ENCODE measurements at places on chromosomes 7 and 10.

DNA sequence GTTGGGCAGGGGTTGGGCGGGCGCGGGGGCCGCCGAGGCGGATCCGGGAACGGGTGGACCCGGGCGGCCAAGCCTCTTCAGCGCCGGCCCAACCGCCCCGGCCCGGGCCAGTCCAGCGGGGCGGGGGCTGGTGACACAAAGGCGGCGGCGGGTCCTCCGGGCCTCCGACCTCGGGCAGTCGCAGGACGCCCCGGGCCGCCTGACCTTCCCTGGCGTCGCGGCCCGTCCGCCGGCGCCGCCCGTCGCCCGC lies 54.2 kb downstream of the METTL2B start:
- DNase-seq, result no peak
- H3K36me3 ChIP-seq, result peaks cover 13% of the 10 kb centered on the region

GRCh38 chr7:27784399-27785053 lies 44.6 kb downstream of the TAX1BP1 start:
- no peak for DNase-seq
- H3K27ac ChIP-seq, result no peak overlapping the region
- H3K36me3 ChIP-seq, result peaks cover 11% of the 10 kb centered on the region
- peaks cover 14% of the 10 kb centered on the region for H3K4me1 ChIP-seq
- no peaks in the 10 kb centered on the region for H3K27me3 ChIP-seq

DNA sequence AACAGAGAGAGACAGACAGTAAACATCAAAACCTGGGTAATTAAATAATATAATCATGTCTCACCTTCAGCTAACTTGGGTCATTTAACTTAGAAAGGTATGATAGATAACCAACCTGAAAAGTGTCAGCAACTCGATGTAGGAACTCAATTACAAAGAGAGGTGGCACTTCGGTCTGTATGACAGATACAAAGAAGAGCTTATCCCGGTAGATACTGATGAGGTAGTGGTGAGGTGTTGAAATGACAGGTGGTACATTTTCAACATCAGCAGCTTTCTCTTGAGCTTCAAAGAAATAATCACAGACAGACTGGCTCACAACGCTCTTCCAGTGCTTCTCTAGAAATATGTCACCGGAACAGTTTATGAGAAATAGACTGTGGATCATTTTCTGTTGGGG lies 12.6 kb downstream of the AP3M1 start:
- no peaks in the 10 kb centered on the region for H3K27me3 ChIP-seq
- no peak overlapping the region for H3K4me3 ChIP-seq

DNA sequence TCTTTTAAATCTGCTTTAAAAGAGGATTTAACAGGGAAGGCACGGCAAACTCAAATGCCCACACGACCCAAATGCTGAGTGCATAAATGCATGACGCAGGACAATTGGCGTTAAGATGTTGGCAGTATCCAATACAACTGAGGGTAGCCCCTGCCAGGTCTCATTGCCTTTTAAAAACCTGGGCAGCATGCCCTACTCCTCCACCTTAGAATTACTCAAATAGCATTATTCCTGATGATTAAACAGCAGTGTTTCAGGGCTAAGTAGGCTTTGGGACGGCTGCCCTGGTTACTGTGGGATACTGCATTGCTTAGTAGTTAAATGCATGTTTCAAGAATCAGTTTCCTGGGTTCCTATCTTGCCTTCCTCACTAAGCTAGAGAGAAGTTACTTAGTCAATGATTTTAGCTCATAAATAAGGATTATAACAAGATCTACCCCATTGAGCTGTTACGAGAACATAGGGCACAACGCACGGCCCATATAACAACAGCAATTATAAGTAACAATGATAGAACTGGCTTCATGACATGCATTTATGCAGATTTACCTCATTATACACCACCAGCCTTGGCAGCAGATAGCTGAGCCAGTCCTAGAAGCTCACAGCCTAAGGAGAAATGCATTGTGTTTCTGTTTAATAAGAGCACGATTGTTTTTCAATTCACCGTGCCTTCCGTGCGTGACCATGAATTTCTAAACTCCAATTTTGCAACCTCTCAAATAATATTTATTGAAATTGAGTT lies 7.9 kb downstream of the TUBAL3 start:
- no peaks in the 10 kb centered on the region for H3K27me3 ChIP-seq
- H3K27ac ChIP-seq, result no peak overlapping the region
- H3K36me3 ChIP-seq, result peaks cover 16% of the 10 kb centered on the region
- peaks cover 6% of the 10 kb centered on the region for H3K4me1 ChIP-seq
- no peak overlapping the region for H3K4me3 ChIP-seq

DNA sequence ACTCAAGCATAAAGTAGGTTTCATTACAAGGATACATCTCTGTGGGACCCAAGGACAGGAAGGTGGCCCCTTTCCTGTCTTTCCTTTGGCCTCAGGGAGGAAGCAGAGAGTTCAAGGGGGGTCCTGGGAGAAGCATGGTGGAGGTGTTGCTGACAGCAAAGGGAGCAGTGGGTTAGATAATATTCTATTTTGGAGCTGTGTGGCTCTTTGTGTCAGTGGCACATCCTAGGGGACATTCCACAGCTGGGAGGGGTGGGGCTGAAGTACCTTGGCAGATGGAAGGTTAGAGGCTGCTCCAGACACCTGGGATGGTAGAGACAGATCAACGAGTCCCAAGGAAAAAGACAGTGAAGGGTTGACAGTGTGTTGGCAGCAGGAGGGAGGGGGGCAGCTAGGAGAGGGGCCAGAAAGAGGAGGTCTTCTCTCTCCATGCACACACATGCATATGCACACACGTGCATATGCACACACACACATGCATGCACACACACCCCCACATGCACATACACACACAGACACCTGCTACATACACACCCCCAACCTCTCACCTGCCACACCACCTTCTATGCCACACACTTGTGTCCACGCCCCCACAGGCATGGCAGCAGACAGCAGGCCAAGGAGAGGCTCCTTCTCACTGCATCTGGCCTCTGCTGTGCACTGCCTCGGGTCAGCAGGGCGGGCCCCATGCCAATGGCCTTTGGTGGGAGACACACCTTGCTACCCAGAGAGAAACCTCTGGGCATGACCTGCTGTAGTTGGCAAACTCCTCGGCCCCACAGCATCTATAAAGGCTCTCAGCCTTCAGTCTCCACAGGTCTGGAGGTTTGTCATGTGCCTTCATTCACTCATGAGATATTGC lies 5.6 kb upstream of the POLD2 start:
- H3K36me3 ChIP-seq, result no peaks in the 10 kb centered on the region
- H3K4me1 ChIP-seq, result peaks cover 18% of the 10 kb centered on the region
- H3K27me3 ChIP-seq, result peaks cover 57% of the 10 kb centered on the region
- H3K27ac ChIP-seq, result no peak overlapping the region

- H3K27ac ChIP-seq, result no peak overlapping the region
- DNase-seq, result no peak
- H3K4me3 ChIP-seq, result no peak overlapping the region
- no peaks in the 10 kb centered on the region for H3K27me3 ChIP-seq
- no peaks in the 10 kb centered on the region for H3K36me3 ChIP-seq
- peaks cover 33% of the 10 kb centered on the region for H3K4me1 ChIP-seq
Observed at GRCh38 chr7:16460789-16461493, 4.6 kb downstream of the SOSTDC1 start.

DNA sequence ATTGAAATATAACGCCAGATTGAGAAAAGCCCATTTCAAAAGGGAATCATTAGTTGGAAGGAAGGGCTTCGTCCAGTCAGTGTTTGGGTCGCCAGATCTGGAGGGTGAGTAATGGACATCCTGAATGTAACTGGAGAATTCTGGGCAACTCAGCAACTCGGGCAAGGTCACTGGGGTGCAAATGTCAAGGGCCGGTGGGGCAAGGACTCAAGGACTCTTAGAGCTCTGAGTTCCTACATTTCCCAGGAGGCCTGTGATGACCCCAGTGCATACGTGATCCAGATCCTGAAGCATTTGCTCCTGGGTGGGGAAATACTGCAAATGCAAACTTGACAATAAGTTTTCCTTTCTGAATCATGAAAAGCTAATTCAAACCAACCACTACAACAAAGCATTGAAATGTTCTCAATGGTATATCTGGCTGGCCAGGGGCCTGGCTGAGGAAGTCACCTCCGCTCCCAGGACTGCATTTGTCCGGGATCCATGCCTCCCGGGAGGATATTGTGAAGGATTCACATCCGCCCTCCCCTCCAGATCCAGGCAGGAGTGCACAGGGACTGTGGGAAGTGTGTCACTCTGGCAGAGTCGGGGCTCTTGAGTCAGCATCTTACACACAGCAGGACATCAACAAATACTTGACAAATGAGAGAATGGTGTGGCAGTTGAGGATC lies 164.0 kb downstream of the FANK1 start:
- no peak overlapping the region for H3K27ac ChIP-seq
- no peak overlapping the region for H3K4me3 ChIP-seq
- H3K4me1 ChIP-seq, result peaks cover 11% of the 10 kb centered on the region
- H3K36me3 ChIP-seq, result no peaks in the 10 kb centered on the region
- DNase-seq, result no peak

Data from WTC11 (cell line).